ENCODE measurements at places on chromosomes 5 and 9.

- no peak for DNase-seq
These were observed 18.6 kb downstream of the TMEM252 start for GRCh38 chr9:68522131-68522530.

GRCh38 chr9:86413971-86414880 lies 60.0 kb upstream of the TUT7 start:
- no peak for DNase-seq

- no peak for DNase-seq
These were observed 252.2 kb downstream of the PIK3R1 start for GRCh38 chr5:68467794-68468193.

DNA sequence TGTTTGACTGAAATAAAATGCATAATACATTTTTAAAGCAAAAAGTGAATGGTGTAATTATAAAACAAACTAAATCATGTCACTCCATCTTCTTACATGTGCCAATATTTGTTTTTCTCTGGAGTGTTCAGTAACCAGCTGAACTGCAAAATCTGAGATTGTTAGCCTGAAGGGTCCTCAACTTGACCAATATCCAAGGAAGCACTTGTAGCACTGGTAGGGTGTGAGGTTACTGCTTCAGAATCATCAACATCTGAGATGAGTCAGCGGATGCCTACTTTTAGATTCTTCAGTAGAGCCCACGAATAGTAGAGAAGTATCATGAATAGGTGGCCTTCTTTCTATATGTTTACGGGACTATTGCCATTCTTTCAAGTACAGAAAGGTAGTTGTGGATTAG lies 226.7 kb downstream of the TLE4 start:
- DNase-seq = no peak

DNA sequence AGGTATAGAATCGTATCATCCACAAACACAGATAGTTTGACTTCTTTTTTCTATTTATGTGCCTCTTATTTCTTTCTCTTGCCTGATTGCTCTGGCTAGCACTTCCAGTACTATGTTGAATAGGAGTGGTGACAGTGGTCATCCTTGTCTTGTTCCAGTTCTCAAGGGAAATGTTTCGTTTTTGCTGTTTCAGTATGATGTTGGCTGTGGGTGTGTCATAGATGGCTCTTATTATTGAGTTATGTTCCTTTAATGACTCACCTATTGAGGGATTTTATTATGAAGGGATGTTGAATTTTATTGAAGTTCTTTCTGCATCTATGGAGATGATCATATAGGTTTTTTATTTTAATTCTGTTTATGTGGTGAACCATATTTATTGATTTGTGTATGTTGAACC lies 70.3 kb downstream of the ENC1 start:
- DNase-seq = no peak

- DNase-seq = no peak
These were observed 11.9 kb downstream of the CNTFR start for GRCh38 chr9:34577400-34578240.

- DNase-seq = no peak
These were observed 1.2 kb upstream of the F12 start for GRCh38 chr5:177410575-177410974.

- no peak for DNase-seq
These were observed 94.6 kb downstream of the ADAMTS2 start for GRCh38 chr5:179250561-179251225.

GRCh38 chr9:26597542-26598149 lies 295.0 kb downstream of the CAAP1 start:
- no peak for DNase-seq

DNA sequence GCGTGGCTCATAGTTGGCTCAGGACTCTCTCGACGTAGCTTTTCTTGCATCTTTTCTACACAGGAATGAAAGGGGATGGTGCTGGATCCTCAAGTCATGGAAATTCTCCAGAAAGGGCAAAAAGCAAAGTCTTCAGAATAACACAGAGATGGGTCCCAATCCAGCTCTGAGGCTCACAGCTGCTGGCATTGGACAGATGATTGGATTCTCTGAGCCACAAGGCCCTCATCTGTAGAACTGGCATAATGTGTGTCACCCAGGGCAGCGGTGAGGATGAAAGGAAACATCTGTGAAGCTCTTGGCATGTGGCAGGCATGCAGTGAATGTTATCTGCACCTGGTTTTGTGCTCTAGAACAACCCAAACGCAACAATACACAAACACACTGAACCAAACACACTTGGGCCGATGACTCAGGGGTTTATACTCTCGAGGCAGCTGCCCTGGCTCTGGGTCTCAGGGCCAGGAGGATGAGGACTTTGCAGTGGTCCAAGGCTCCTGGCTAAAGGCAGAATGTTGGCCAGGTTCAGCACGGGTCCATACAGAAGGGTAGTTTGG lies 64.0 kb upstream of the UBTD2 start:
- DNase-seq = no peak

DNA sequence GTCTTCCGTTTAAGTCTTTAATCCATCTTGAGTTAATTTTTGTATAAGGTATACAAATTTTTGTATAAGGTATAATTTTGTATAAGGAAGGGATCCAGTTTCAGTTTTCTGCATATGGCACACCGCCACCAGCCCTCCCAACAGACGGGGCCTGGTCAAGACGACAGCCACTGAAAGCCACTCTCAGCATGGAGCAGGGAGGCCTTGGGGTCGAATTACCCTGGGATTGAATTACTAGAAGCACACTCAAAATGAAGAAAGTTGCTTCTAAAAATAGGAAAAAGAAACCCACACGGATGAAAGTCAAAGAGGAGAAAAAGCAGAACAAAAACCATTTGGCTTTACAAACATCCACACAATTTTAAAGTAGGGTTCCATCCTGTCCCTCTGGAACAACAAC lies 586.2 kb upstream of the ADAMTS16 start:
- DNase-seq = no peak

DNA sequence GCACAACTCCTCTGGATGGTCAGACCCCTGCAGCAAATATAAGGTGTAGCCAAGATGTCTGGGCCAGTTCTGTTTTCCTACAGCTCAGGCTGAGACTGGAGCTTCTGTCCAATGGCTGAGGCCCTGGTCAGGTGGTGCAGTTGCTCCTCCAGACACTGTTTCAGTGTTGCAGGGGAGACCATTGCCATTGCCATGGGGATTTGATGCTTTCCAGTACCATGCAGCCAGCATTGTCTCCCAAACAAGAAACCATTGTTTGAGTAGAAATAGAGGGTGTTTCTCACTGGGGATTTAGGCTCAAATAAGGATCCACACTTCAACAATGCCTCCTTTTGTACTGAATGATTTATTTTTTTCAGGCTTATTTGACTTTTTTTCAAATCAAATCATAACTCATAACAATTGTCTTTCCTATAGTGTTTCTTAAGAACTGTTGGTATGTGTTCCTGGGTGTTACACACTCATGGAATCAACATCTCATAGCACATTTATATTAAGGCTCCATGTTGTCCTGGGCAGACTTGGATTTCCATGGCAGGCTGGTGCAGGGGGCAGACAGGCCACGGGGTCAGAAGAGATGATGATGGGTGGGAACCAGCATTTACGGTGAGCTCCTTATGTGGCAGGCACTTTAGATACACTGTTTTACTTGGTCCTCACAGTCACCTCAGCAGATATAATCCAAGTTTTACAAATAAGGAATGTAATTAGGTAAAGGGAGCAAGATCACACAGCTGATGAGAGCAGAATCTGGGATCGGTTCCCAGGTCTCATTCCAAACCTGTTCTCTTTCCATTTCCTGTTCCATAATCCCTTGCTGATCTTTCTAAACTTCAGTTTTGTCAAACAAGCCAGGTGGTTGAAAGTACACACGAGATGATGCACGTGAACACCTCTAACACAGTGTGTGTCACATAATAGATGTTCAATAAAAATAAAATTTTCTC lies 95.9 kb upstream of the GNAQ start:
- no peak for DNase-seq

DNA sequence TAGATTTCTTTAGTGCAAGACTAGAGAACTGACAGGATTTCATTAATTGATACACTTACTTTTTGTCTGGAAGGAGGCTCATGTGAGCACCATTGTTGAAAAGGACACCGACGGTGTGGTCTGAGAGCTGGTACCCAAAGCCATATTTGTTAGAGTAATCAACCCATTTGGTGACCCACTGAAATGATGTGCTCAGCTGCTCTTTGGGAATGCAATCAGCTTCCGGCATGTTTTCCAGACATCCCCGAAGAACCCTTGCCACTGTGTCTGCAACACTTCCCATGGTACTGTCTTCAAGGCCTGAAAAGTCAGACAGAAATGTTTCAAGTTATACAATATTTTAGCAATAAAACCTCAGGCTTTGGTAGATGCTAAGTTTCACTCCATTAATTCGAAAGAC lies 4.4 kb downstream of the PLK2 start:
- no peak for DNase-seq

GRCh38 chr9:116471093-116471906 lies 215.8 kb upstream of the TRIM32 start:
- DNase-seq = no peak

DNA sequence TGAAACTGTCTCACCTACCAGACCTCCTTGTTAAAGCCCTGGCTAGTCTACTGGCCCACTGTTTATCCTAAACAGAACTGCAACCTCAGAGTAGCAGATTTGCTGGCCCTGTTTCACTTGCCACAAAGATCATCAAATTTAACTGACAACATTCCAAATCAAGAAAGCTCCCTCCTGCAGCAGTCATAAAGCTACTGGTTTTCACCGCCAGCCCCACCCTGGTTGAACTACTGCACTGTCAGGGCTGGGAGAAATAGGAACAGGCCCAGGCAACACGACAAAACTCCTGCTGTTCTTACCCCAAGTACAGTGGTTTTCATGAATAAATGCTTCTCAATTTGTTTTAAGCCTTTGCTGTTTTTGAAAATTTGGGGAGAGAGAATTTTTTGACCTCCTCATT lies 63.0 kb downstream of the NR6A1 start:
- no peak for DNase-seq

GRCh38 chr5:112977440-112977861 lies 853 bp downstream of the DCP2 start:
- no peak for DNase-seq

- DNase-seq = peak; percentile 66
These were observed 9.1 kb downstream of the TYRP1 start for GRCh38 chr9:12702160-12702758.

GRCh38 chr5:114418176-114419066 lies 56.6 kb downstream of the KCNN2 start:
- no peak for DNase-seq

GRCh38 chr5:133675376-133676154 lies 63.2 kb upstream of the FSTL4 start:
- DNase-seq = no peak

GRCh38 chr9:98318041-98318790 lies 62.8 kb upstream of the TBC1D2 start:
- no peak for DNase-seq

DNA sequence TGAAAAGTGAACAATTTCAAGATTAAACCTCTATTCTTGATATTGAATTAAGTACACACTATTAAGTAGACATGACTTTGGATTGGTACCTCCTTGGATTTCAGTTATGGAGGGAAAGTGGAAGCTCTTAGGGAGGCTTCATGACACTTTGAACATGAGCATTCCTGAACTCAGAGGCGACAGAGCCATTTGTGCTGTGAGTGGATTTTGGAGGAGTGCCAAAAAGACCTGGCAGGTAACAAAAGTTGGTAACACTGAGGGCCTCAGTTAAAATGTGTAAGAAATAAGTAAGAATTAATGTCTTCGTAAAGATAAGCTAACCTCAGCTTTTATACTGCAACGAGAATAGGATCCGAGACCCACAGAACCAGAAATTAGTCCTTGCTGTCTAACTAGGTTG lies 356.7 kb downstream of the ARRDC3 start:
- DNase-seq = no peak

DNA sequence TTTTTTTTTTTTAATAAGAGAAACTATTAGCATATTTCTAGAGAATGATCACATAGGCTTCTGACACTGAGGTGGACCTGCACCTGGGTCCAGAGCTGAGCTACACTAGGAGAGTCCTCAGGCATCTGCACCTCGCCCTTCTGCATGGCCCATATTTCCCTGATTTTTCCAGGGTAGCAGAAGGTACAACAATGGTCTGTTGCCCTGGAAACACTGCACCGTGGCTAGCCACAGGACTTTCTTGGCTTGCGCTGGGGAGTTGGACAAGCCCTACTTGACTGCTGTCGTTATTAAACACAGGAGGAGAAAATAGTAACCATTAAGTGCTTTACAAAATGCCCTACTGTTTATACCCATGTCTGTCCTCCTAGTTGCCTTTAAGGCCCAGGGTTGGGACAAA lies 615.7 kb upstream of the MEF2C start:
- no peak for DNase-seq

GRCh38 chr5:153714798-153715197 lies 224.3 kb downstream of the GRIA1 start:
- DNase-seq = no peak

DNA sequence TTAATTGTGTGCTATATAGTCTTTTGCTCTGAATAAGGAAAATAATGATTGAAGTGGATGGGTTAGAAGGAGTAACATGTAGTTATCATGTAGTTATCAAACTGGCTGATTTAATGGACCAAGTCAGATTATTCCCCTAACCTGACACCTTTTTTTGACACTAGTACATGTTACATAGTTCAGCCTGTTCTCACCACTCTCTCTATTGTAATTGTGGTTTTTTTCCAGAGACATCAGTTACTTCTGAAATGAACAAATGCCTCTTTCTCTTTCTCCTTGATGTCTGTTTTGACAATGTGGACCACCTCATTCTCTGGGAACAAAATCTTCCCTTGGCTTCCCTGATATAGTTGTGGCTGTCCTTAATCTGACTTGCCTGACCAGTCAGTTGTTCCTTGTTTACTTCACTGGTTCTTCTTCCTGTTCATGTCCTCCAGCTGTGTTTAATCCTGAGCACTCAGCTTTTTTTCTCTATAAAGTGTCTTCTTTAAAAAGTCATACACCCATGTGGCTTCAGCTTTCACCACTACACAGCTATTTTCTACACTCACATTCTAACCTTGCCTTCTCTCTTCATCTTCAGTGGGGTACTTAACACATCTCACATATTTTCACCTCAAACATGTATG lies 243.4 kb downstream of the ARRDC3 start:
- DNase-seq = no peak

- DNase-seq = no peak
These were observed 267.8 kb downstream of the MED10 start for GRCh38 chr5:6110441-6111005.
